Keratinocyte (primary cell): ENCODE measurements at places on chromosomes 11 and 22. TPM values are rescaled to one million over a fixed set of nuclear protein-coding genes. Genes with fewer than 3 reads are reported as not detected.

Gene IRAG1
- polyA plus RNA-seq = 0.37 to 0.71 TPM (median 0.51 TPM) in 3 replicates

Gene PKDREJ
- 0.01 TPM in 3 replicates for polyA plus RNA-seq

Gene SYT7
- polyA plus RNA-seq = 2.0 to 4.4 TPM (median 2.6 TPM) in 3 replicates

GRCh38 chr11:7892840-7893254, 38.2 kb downstream of the OR10A6 start:
- DNase-seq = no peak

DNA sequence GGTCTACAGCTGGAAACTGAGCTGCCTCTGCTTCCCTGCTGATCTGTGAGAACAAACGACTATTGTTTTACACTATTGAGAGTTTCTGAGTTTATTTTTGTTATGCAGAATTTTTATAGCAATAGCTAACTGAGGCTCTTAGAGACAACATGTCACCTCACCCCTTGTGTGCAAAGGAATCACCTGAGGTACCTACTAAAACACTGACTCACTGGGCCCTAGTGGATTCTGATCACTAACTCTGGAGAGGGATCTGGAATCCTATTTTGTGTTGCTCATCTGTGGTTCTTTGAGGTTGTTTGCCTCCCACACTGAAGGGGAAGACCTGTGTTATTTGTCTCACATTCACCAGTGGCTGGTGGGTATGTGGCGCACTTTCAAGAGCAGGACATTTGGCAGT, 13.4 kb upstream of the B3GAT1 start:
- DNase-seq = no peak

GRCh38 chr11:107184986-107185385, 166.7 kb upstream of the GUCY1A2 start:
- DNase-seq = no peak

DNA sequence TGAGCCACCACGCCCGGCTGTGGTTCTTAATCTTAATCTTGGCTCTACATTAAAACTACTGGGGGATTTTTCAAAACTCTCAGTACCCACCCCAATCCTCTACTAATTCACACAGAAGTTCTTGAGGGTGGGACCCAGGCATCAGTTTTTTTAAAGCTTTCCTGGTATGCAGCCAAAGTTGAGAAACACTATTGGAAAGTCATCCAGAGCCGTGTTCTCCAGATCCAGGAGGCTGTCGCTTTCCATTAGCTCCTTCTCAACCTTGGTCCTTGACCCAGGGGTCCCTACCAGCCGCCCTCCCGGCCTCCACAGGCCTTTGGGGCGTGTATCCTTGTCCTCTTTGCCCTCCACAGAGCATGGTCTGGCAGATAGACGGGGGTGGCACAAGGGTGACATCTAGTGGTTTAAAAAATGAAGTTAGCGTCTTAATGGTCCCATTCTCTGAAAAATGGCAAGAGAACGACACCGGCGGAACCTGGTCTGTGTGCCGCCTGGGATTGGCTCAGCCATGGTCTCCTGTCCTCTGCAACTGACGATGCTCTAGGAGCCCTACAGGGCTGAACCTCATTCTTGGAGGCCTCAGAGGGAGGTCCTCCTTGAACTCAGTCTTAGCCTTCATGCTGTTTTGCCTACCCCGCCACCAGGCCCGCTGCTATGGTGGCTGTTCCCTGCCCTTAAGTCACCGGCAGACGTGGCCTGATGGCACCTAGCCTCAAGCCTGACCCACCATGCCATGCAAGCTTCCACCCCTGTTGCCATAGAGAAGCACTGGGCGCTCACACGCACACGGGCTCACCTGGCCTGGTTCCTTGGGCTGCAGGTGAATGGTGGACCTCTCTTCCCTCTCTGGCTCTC, 152.0 kb upstream of the SYN3 start:
- no peak for DNase-seq

GRCh38 chr11:117269856-117270255, 21.3 kb upstream of the BACE1-AS start:
- no peak for DNase-seq

DNA sequence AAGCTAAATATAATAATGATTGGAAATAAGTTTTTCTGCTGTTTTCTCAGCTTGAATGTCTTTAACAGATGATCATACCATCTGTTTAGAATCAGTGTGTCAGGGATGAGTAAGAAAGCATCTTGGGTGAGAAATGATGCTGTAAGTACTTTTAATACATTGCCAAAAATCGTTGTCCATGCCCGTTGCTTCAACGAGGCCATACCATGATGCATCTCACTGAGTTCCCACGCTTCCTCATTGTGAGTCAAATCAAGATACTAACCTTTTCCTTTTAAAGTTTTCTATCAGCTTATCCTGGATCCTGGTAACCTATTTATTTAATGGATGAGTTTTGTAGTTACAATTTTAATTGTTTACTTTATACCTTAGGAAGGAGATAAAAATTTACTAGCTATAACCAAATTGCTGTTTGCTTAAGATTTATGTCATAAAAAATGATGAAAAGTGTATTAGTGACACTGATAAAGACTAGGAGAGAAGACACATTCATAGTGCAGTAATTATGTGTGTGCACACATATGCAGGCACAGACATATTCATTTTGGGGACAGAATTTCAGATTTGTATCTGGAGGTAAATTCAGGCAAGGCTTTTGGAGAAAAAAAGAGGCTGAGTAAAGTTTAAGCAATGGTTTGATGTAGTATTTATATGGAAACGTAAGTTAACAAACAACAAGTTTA, 154.8 kb downstream of the UVRAG start:
- peak; percentile 1 for DNase-seq

DNA sequence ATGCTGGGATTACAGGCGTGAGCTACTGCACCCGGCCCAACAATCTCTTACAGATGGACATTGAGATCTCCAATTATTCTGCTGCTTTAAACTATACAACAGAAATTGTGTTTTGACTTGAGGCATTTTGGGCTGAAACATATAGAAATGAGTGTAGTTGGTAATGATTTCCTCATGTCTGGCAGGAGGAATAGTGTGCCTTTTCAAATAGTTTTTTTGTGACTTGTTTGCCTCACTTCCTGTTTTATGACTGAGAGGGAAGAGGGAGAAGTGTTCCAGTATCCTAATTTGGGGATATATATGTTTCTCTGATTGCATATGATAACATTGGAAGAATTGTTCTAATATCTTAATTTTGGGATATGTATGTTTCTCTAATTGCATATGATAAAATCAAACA, 40.2 kb downstream of the EP300 start:
- no peak for DNase-seq

- DNase-seq = no peak
These were observed 19.1 kb downstream of the MPEG1 start for GRCh38 chr11:59193587-59194130.

DNA sequence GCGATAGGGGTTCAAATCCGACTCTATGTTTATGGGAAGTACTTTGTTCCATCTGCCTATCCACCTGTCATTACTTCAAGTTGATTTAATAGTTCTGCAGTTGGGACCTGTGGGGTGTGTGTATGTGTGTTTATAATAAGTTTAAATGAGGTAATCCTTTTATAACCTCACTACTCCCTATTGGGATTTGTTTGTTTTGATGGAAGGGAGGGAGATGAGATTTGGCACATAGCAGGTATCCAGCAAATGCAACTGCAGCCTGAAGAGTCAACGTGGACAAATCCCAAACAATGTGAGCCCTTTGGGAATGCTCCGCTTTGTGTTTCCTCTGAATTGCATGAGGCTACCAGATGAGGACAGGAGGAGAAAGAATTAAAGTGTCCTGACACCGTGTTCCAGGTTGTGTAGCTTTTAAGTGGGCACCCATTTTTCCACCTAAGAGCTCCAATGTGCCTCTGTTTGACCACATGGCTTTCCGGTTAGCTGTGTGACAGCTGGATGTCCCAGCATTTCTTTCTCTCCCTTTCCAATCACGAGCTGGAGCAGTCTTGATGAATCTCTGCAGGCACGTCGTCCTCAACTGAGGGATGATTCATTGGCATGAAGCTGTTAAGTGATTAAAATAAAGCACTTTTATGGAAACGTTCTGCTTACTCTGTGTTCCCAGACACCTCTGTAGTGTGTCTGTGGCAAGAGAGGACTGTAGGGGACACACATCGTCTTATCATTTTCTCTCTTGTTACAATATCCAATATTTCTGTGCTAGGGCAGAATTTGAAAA, 610.7 kb downstream of the NTM start:
- DNase-seq = no peak

GRCh38 chr11:118263112-118263511, 985 bp downstream of the MPZL2 start:
- DNase-seq = no peak
